Hair follicle dermal papilla cell (primary cell): ENCODE measurements at places on chromosomes 11 and 22. TPM values are rescaled to one million over a fixed set of nuclear protein-coding genes. Genes with fewer than 3 reads are reported as not detected.

Gene SCGB1C1
- not detected in 2 replicates for total RNA-seq

Gene FAM168A
- 45.9 and 50.3 TPM in 2 replicates for total RNA-seq

Gene OR2AG1
- total RNA-seq = not detected in 2 replicates

Gene MIOX
- total RNA-seq = not detected in 2 replicates

Gene APBB1
- total RNA-seq = 75.6 and 82.3 TPM in 2 replicates

Gene CALCA
- 0.16 TPM in 1 of 2 replicates, not detected in the other for total RNA-seq

Gene TSSK2
- total RNA-seq = not detected in 2 replicates

Gene ARFIP2
- total RNA-seq = 86.6 and 87.3 TPM in 2 replicates

Gene THYN1
- total RNA-seq = 24.0 and 26.5 TPM in 2 replicates

Gene MUC6
- total RNA-seq = not detected in 2 replicates

Gene HSPB2
- total RNA-seq = 0.49 and 2.6 TPM in 2 replicates

Gene TESMIN
- 0.24 and 0.32 TPM in 2 replicates for total RNA-seq

Gene DNAJB7
- total RNA-seq = not detected in 2 replicates

Gene MS4A3
- not detected in 2 replicates for total RNA-seq

Gene OR6T1
- total RNA-seq = not detected in 2 replicates

Gene SLC22A6
- not detected in 2 replicates for total RNA-seq

Gene C22orf42
- not detected in 2 replicates for total RNA-seq

Gene CPT1A
- 27.2 and 29.4 TPM in 2 replicates for total RNA-seq

Gene CADM1
- total RNA-seq = 9.0 and 26.1 TPM in 2 replicates

Gene CCDC15
- total RNA-seq = 1.6 TPM in 2 replicates

Gene DENND6B
- total RNA-seq = 4.9 and 6.0 TPM in 2 replicates

Gene OR4X2
- total RNA-seq = not detected in 2 replicates

Gene TEX12
- total RNA-seq = 0.32 TPM in 1 of 2 replicates, not detected in the other

Gene BDNF
- total RNA-seq = 13.1 and 33.3 TPM in 2 replicates

Gene MIAT
- total RNA-seq = 1.1 and 1.8 TPM in 2 replicates

Gene MS4A12
- not detected in 2 replicates for total RNA-seq

Gene TBC1D10A
- 31.5 and 36.8 TPM in 2 replicates for total RNA-seq

Gene ZNF280A
- total RNA-seq = not detected in 2 replicates

Gene UBQLN3
- total RNA-seq = 0.12 and 0.16 TPM in 2 replicates

Gene SLC43A3
- total RNA-seq = 32.4 and 54.8 TPM in 2 replicates

Gene DNHD1
- total RNA-seq = 9.4 and 13.0 TPM in 2 replicates

Gene SEC14L6
- total RNA-seq = not detected in 2 replicates

Gene ACTN3
- 0.16 TPM in 1 of 2 replicates, not detected in the other for total RNA-seq

Gene CCDC73
- not detected in 2 replicates for total RNA-seq

Gene TECTA
- total RNA-seq = 0.32 and 0.97 TPM in 2 replicates

Gene E2F8
- total RNA-seq = 0.24 TPM in 1 of 2 replicates, not detected in the other

Gene NPAS4
- under 0.01 TPM in 1 of 2 replicates, not detected in the other for total RNA-seq

Gene OR5A1
- not detected in 2 replicates for total RNA-seq

Gene FOLR3
- total RNA-seq = 0.49 TPM in 1 of 2 replicates, not detected in the other

Gene MPEG1
- total RNA-seq = not detected in 2 replicates

Gene C11orf97
- total RNA-seq = not detected in 2 replicates

Gene GGTLC2
- not detected in 2 replicates for total RNA-seq

Gene SCO2
- 3.2 and 6.1 TPM in 2 replicates for total RNA-seq

Gene PARVA
- total RNA-seq = 139 and 142 TPM in 2 replicates

Gene CD3E
- total RNA-seq = not detected in 2 replicates

Gene PAMR1
- total RNA-seq = 30.7 and 40.1 TPM in 2 replicates

Gene TMEM80
- 8.9 and 17.2 TPM in 2 replicates for total RNA-seq

Gene ARHGAP42
- 12.8 and 16.1 TPM in 2 replicates for total RNA-seq

Gene CEP126
- 2.6 and 3.7 TPM in 2 replicates for total RNA-seq

Gene HBG1
- total RNA-seq = not detected in 2 replicates

Gene CCDC188
- 1.5 and 1.6 TPM in 2 replicates for total RNA-seq

Gene OSM
- total RNA-seq = not detected in 2 replicates

Gene DDX25
- total RNA-seq = 0.16 TPM in 1 of 2 replicates, not detected in the other

Gene KRTAP5-9
- 0.16 TPM in 1 of 2 replicates, not detected in the other for total RNA-seq

Gene CATSPERZ
- not detected in 2 replicates for total RNA-seq

Gene C11orf16
- not detected in 2 replicates for total RNA-seq

Gene PRPF19
- 47.1 and 47.5 TPM in 2 replicates for total RNA-seq

Gene IRAG1
- 11.9 and 12.7 TPM in 2 replicates for total RNA-seq
